ENCODE measurements at places on chromosomes 2 and 18.

DNA sequence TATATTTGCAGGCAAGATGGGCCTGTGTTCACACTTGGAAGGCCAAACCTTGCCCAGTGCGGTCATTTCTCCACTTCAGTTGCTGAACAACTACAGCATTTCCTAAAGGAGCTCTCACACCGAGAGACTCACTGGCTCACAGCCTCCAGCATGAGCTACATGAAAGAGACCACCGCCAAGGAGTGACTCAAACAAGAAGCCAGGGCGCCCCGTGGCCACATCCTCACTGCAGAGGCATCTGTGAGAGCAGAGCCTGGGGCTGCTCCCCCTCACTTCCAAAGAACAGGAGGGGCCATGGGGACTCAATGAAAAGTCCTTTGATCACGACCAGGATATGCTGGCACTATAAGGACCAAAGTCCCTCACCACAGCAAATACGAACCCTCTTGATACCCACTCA, 50.0 kb downstream of the TMEM163 start:
- no peak for DNase-seq

GRCh38 chr2:86224645-86225355, 25.5 kb downstream of the MRPL35 start:
- DNase-seq = no peak

- DNase-seq = no peak
These were observed 12.1 kb downstream of the PLEKHH2 start for GRCh38 chr2:43648994-43649701.

- no peak for DNase-seq
These were observed 859 bp upstream of the COLEC12 start for GRCh38 chr18:501406-501714.

GRCh38 chr2:102301867-102302362, 9.4 kb upstream of the IL1RL1 start:
- DNase-seq = no peak

DNA sequence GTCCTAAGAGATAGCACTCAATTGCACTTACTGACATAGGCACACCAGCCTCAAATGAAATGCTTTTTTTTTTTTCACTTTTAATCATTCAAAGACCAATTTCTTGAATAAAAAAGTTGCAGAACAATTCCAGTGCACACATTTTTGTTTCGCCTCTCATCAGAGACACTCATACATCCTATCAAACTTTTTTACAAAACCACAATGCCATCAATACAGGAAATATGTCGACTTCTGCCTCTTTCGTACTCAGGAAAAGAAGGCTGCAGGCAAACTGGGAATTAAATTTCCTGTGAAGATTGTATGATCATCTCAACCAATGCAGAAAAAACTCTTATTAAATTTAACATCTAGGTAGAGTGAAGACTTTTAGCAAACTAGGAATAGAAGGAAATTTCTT, 112.4 kb downstream of the DNER start:
- DNase-seq = no peak

Measured in eye (tissue), 1 donor.